ENCODE measurements at places on chromosomes 16 and 17.

- DNase-seq: no peak
Observed at GRCh38 chr16:85735225-85735635, 15.7 kb downstream of the C16orf74 start.

GRCh38 chr17:80456465-80457235, 19.8 kb downstream of the NPTX1 start:
- DNase-seq: no peak

DNA sequence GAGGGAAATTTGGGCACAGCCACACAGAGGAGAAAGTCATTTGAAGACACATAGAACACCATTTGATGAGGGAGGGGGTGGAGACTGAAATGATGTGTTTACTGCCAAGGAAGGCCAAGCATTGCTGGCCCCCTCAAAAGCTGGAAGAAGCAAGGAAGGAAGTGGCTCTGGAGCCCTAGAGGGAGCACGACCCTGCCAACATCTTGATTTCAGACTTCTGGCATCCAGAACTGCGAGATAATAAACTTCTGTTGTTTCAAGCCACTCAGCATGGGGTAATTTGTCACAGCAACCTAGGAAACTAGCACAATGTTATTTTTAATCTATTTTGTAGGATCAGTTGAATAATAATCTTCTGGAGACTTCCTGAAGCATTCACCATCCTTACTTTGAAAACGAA, 314.8 kb upstream of the GOT2 start:
- no peak for DNase-seq

- DNase-seq: no peak
Observed at GRCh38 chr16:66931665-66932064, 2.5 kb downstream of the CIAO2B start.

DNA sequence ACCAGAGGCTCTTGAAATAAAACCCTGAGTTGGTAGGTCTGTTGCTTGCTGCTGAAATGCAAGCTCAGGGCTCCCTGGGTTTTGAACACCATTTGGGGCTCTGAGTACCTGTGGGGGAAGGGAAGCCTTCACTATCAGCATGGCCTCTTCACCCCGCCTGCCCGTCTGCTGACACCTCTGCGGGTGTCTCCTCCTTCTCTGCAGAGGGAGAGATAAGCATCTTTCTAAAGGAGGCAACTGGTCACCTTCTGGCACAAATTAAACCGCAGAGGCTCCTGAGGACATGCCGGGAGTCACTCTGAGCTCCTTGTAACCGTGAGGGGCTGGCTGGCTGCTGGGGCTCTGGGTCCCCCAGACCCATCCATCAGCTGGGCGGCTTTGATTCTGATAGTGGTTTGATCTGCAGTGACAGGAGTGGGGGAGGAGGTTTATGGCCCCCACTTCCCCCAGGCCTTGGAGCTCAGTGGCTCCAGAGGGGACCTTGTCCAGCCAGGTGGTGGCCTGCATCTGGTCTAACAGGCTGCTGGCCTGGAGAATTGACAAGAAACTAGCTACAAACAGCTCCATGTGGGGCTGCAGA, 123.5 kb downstream of the IRF8 start:
- DNase-seq: no peak

DNA sequence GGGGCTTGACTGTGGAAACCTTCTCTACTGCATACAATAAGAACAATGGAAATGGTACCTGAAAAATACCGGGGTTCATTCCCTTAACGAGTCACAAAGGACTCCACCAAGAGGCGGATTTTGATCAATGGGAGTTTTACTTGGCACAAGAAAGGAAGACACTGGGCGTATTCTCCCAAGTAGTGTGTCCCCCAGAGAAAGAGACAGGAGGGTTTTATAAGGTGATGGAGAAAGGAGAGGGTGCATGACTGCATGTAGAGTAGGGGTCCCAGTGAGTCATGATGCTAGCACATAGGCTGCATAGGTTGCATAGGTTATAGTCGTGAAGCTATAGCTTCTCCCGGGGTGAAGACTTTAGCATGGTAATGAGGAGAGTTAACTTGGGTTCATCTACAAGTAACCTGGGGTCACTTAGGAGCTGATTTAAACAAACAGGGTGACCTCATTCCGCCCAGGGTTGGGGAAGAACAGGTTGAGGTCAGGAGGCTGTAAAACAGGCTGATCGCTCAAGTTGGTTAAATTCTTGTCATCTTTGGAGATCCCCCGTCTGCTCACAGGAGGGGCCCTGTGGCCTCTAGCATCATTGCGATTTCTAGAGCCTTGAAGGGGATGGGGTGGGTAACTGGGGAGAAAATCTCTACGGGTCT, 1.5 kb downstream of the MPV17L start:
- DNase-seq: no peak

DNA sequence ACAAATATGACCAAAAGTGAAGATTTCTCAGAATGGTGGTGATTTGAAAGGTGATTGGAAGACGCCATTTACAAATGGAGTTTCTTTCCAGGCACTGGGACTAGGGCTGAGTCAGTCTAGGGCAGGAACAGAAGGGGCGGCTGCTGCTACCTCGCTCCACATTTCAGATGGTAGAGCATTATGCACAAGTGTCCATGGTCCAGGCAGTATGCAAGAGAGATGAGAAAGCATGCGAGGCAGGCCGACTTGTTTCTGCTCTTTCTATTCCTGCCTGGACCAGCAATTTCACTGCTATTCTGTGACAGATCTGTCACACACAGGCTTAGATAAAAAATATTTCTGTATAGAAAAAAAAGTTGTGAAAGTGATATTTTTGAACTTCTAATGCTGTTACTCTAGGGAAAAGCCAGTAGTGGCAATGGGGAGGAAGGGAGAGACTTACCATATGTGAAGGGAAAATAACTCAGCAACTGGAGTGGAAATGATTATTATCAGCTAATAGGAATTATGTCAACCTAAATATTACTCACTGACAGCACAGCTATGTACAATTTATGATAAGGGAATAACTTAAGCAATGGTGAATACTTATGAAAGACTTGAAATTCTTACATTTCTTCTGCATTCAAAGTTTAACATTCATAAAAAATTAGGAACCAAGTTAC, 134.7 kb upstream of the NETO2 start:
- DNase-seq: no peak

- no peak for DNase-seq
Observed at GRCh38 chr16:89230255-89230654, 12.8 kb downstream of the ZNF778 start.

DNA sequence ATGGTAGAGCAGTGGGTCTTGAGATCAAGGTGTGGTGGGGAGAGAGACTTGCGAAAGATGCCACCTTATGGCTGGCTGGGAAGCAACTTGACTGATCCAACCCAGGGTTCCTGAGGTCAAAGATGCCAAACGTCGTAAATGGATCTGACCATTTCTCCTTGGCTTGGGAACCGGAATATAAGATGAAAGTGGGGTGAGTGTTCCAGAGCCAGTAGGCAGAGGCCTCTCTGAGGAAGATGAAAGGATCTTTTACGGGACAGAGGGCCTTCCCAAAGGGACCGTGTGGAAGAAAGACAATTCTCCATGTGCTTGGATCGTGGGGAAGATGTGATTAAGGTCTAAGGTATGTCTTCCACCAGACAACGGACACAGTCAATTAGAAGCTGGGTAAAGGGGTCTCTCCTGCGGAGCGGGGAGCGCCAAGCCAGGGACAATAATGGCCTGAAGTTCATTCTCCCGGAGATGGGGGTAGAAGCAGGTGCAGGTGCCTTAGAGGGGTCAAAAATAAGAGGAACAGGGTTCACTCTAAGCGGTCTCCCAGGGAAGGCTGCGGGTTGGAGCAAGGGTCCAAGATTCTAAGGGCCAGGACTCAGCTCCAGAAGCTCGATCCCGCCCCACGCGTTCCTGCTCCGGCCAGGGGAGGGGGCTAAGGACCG, 800 bp downstream of the FXR2 start:
- no peak for DNase-seq

DNA sequence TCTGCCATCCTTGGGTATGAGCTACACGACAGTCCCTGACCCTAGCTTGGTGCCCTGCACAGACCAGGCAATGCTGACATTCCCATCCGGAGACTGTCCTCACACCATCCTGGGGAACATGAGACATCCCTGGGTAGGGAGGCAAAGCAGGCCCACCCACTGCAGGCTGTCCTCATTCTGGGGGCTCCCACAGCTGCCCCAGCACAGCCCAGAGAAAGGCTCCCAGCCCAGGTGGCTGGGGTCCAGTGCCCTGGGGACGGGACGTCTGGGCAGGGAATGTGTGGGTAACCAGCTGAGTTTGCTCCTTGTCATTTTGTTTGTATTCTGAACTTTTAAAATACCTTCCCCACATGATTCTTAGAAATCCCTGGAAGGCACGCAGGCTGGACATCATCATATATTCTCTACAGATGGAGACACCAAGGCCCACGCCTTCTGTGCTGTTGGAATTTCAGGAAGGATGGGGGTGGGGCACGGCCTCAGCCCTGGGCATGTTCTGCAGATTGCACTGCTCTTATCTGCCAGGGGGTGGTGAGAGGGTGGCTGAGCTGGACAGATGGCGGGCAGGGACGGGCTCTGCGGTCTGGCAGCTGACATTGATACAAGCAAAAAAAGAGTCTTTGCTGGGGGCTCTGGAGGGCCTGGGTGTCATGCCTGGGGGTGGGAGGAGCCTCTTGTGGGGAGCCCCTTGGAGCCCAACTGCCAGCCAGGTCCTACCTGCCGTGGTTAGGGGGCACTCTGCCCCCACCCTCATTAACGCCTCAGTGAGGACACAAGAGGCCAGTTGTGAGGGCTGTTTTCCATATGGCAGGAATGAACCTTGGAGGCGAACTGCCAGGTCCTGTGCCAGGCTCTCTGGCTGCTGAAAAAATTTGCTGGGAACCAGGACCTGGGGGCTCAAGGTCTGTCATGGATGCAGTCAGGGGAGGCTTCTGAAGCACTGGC, 28.4 kb downstream of the LRRC75A start:
- DNase-seq: no peak

GRCh38 chr16:79439901-79440300, 160.6 kb downstream of the MAF start:
- DNase-seq: no peak

DNA sequence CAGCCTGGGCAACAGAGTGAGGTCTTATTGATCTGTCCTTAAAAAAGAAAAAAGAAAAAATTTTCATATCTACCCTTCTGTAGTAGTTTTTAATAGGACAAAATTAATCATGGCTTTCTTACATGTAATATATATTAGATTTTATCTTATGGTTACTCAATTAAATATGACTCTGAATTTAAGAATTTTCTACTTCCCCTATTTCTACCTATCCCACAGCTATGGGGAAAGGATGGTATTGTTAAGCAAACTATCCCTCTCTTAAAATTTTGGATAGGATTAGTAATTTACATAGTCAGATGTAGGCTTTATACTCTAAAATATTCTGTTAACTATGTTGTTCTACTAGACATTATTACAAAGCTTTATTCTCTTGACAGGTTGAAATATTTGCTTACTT, 62.5 kb downstream of the NQO1 start:
- no peak for DNase-seq

DNA sequence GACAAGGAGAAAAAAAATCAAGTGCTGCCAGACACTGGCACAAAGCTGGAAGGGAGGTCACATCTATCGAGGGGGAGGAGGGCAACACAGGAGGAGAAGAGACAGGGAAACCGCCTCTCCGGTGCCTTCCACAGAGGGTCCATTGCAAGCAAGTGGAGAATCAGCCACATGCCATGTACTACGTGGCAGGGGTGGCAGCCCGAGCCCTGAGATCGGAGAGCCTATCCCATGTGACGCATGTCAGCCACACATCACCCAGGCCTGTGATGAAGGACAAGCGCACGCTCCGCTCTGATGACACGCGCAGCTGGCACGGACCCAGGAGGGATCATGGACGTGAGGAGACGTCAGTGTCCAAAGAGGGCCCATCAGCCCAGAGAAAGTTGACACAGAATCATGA, 30.1 kb downstream of the ADCY9 start:
- DNase-seq: no peak

- no peak for DNase-seq
Observed at GRCh38 chr17:43628089-43628650, 33.6 kb downstream of the MEOX1 start.

GRCh38 chr17:7835814-7836595, 2.0 kb downstream of the KDM6B start:
- DNase-seq: no peak

DNA sequence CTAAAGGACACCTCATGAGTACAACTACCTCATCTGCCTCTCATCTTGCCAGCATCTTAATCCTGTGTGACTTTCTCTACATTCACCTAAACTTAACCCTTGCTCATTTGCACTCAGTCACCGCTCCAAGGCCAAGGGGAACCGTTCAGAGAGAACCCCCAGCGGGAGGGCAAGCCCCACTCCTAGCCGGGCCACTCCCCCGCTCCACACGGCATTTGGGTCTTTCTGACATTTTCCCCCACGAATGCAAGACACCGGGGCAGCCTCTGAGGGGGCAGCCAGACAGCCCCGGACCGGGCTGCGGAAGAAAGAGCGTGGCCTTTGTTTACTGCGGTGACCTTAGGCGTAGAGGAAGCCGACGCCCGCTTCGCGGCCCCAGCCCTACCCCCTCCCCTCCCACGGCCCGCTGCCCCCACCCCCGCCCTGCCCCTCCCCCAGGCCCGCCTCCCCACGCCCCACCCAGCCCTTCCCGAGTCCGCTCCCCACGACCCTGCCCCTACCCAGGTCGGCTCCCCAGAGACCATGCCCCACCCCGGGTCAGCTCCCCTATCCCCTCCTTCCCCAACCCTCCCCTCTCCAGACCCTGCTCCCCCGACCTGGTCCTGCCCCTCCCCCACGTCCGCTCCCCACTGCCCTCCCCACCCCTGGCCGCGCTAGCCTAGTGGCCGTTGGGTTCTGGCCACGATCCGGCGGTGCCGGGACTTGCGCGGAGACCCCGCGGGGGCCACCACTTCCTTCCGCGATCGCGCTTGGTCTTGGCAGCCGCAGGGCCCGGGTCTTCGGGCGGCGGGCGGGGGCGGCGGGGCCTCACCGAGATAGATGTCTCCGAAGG, 789 bp downstream of the CSNK1D start:
- DNase-seq: no peak

DNA sequence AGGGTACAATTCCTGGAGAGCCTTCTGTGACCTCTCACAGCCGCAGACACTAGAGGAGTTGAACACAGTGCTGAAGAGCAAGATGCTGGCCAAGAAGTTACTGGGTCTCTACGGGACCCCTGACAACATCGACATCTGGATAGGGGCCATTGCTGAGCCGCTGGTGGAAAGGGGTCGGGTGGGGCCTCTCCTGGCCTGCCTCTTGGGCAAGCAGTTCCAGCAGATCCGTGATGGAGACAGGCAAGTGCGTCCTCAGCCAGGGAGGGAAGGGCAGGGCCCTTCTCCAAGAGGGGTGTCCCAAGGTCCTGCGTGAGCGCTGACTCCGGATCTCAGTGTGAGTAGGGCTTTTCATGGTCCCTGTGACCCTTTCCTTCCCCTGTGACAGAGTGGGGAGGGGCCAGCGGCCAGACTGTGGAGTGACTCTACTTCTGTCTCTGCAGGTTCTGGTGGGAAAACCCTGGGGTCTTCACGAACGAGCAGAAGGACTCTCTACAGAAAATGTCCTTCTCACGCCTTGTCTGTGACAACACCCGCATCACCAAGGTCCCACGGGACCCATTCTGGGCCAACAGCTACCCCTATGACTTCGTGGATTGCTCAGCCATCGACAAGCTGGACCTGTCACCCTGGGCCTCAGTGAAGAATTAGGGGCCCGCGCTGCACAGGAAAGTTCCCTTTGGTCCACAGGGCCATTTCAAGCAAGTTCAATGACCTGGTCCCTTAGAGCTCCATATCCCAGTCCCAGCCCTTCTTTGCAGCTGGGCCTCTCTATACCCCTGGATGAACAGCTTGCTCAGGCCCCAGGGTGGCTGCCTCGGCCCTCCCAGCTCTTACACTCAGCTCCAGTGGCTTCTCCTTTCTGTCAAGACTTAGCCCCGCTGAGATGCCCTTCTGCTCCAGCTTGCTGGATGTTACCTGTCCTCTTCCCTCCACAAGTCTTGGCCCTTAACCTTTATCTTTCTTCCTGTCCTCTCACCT, 13.1 kb downstream of the MPO start:
- DNase-seq: no peak

Measured in stimulated activated CD8-positive, alpha-beta memory T cell treated with anti-CD3 and anti-CD28 coated beads, Interleukin-15, amount 100 ng/mL, for 24 hours (primary cell).